ENCODE measurements at places on chromosomes 2 and 18. TPM values are rescaled to one million over a fixed set of nuclear protein-coding genes. Genes with fewer than 3 reads are reported as not detected.

UGT1A1 gene
- total RNA-seq = 64.8 TPM

CHPF gene
- 78.2 TPM for total RNA-seq

ST6GAL2 gene
- not detected for total RNA-seq

FAM124B gene
- 0.60 TPM for total RNA-seq

NOL4 gene
- total RNA-seq = not detected

HAAO gene
- total RNA-seq = 0.73 TPM

LONRF2 gene
- total RNA-seq = not detected
